A549 (cell line): ENCODE measurements at places on chromosomes 1 and 21.

DNA sequence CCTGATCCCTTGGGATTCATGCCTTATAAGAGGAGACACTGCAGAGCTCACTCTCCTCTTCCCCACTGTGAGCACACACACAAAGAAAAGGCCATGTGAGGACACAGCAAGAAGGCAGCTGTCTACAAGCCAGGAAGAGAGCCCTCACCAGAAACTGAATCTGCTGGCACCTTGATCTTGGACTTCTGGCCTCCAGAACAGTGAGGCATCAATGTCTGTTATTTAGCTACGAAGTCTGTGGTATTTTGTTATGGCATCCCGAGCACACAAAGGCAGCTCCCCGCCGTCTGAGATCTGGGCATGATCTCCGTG, 47.1 kb upstream of the RPL11 start:
- DNase-seq = no peak

GRCh38 chr21:36260030-36260787, 59.8 kb upstream of the MORC3 start:
- peak; percentile 46 for DNase-seq

- DNase-seq = peak; percentile 52
These were observed 103.9 kb downstream of the CASZ1 start for GRCh38 chr1:10692401-10693021.

DNA sequence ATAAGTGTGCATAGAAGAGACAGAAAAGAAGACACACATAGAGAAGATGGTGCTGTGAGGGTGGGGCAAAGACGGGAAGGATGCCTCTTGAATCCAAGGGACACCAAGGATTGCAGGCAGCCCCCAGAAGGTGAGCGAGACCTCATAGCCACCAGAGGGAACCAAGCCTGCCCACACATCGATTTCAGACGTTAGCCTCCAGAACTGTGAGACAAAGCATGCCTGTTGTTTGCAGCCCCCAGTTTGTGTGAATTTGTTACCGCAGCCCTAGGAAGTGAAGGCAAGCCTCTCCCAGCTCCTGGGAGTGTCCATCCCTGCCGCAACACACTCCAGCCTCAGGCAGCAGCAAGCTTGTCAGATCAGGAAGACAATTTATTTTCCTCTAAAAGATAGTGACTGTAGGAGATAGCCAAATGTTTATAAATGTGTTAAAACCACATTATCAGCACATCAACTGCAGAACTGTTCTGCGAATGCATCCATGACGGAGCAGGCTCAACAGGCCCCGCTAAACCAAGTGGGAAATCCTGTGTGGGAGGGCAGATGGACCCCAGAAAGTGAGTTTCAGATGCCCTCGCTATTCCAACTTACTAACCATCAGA, 543.3 kb downstream of the MATN1 start:
- no peak for DNase-seq

- no peak for DNase-seq
These were observed 12.7 kb upstream of the HMGCL start for GRCh38 chr1:23837908-23838307.

DNA sequence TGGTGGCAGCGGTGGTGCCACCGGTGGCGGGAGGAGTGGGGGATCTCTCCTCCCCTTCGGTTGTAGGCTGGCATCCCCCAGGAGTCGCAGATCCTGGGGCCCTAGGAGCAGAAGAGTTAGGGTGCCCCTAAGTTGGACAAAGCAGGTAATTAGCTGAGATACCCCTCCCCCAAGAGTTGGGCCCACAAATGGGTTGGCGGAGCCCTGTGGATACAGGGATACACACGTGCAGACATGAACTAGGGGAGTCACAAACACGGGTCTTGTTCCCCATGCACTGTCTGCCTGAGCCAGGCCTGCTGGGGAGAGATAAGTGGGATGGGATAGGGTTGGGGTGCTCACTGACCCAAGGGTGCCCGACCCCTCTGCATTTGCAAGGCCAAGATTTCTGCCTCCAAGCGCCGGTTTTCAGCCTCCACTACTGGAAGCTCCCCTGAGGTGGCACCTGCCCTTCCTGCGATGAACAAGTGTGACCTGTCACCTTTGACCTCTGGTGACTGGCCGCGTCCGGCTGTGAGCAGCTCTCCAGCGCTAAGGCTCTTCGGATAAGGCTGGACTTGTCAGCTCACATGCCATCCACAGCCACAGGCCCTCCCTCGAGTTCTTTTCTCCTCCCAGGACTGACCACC, 1.8 kb downstream of the CCDC17 start:
- no peak for DNase-seq

GRCh38 chr21:36030581-36031189, 29.6 kb downstream of the SETD4 start:
- DNase-seq = no peak

GRCh38 chr1:6955357-6956094, 170.3 kb downstream of the CAMTA1 start:
- DNase-seq = no peak

DNA sequence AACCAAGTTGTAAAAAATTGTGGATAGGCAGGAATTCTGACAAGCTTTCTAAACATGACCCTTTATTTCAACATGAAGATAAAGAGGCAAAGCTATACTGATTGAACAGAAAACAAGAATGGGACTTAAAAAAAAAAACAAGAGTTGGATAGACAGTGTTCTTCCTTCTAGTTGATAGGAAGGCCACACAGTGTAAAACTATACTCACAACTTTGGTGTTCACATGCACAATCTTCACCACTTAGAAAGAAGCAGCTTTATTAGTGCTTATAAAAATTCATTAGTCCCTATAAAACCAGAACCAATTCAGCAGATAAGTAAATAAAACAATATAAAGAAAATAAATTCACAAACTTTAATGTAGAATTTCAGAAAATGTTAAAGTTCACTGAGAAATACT, 101.8 kb downstream of the AKT3 start:
- no peak for DNase-seq
